Activated CD8-positive, alpha-beta memory T cell treated with anti-CD3 and anti-CD28 coated beads for 1 hour (primary cell): ENCODE measurements at places on chromosomes 5 and 9.

- DNase-seq, result no peak
Measured at GRCh38 chr9:134068744-134069479, 1.1 kb upstream of the BRD3 start.

DNA sequence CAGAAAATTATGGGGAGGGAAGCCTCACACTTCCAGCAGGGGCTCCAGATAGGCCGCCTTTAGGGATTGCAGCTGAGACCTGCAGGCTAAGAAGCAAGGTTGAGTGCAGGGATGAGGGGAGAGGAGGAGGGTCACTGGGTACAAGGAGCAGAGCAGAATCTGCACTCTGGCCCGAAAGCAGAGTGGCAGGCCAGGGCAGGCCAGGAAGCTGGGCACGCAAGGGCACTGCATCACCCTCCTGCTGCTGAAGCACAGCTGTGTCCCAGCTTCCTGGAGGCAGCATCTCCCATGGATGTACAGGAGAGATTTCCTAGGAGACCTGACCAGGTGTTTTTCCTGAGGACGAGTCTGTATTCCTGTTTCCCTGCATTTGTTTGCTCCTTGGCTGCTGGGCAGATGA is 92.1 kb downstream of the SYK start:
- no peak for DNase-seq

DNA sequence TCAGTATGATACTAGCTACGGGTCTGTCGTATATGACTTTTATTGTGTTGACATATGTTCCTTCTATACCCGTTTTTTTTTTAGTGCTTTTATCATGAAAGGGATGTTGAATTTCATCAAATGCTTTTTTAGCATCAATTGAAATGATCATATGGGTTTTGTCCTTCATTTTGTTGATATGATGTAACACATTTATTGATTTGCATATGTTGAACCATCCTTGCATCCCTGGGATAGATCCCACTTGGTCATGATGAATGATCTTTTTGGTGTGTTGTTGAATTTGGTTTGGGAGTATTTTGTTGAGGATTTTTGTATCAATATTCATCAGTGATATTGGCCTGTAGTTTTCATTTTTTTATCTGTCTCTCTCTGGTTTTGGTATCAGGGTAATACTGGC is 50.9 kb downstream of the OSMR start:
- no peak for DNase-seq

DNA sequence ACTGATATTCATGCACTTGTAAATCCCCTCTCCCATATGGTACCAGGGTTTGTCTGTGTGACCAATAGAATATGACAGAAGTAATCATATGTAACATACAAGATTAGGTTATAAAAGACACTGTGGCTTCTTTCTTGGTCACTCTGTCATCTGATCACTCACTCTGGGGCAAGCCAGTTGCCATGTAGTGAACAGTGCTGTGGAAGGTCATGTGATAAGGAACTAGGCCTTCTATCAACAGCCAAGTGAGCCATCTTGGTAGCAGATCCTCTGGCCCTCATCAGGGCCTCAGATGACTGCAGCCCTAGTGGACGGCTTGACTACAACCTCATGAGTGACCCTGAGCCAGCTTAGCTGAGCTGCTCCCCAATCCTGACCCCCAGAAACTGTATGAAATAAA is 30.0 kb upstream of the MATR3 start:
- no peak for DNase-seq

- no peak for DNase-seq
Measured at GRCh38 chr9:29861803-29862202, 2288.5 kb upstream of the C9orf72 start.

DNA sequence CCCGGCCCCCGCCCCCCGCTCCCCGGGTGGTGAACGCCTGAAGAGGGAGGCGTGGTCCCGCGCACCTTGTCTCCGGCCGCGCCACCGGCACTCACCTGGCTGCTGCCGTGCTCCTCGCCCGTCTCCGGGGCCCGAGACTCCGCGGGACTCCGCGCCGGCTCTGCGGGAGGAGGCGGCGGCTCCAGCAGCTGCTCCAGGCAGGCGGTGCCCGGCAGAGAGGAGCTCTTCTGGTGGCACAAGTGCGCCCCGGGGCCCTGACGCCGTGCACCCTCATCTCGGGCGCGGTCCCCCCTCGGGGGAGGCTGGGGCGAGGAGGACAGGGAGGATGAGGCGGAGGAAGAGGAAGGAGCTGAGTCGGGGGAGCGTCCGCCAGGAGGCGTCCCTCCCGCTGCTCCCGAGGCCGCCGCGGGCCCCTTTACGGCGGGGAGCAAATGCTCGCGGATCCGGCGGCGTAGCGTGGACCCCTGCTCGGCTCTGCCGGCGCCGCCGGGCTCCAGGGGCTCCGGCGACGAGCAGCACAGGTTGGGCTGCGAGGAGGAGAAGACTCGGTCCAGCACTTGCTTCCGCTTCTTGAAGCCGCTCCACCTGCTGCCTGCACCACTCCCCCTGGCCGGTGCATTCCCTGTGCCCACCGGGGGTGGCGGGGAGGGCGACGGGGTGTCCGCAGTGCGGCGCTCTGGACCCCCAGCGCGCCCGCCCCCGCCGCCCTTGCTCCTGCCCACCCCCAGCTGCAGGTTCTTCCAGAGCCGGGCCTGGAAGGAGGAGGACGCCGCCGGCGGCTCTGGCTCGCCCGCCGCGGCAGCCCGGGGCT is 928 bp downstream of the MCTP1 start:
- DNase-seq, result no peak

DNA sequence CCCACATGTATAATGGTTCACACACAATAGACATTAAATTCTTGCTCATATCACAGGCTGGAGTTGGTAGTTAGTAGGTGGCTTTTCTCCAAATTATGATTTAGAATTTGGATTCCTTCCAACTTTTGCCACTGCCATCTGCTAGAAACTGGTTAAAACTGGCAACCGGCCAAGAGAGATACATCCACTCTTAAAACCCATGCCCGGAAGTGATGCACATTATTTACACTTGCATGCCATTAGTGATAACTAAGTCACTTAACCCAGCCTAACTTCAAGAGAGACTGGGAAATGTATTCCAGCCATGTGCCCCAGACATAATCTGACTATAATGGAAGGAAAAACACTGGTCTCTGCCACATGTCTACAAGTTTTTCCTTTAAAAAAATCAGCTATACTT is 395.7 kb upstream of the SEMA6A start:
- no peak for DNase-seq

DNA sequence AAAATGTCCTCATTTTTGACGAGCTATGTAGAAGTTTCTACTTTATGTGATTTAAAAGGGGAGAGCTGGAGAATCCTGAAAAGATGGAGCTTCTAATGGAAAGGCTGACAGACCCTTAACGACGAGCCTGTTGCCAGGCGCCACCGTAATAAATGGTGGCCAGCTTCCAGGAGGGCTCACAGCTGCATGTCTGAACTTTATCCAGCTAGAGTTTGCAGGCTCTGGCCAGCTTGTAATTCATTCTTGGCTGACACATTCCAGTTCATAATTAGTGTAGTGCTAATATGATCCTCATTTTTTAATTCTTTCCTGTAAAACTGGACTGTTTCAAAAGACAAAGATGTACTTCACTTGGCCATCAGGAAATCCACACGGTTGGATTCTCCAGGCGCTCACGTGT is 246.7 kb downstream of the GAS1 start:
- DNase-seq, result no peak

DNA sequence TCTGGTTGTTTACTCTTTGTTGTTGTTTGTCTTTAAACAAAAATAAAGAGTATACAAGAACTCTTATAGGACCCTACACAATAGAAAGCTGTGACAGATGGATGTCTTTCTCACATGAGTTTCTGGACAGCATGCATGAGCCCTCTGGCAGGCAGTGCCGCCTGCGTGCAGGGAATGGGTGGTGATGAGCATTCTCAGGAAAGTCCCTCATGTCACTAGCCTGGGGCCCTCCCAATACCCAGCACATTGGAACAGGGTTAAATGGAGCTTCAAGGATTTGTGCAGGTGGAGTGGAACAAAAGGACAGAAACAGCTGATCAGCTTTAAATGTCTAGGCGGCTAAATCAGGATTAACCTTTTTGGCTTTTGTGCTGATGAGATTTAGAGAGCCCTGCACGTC is 181.0 kb upstream of the CD180 start:
- no peak for DNase-seq

DNA sequence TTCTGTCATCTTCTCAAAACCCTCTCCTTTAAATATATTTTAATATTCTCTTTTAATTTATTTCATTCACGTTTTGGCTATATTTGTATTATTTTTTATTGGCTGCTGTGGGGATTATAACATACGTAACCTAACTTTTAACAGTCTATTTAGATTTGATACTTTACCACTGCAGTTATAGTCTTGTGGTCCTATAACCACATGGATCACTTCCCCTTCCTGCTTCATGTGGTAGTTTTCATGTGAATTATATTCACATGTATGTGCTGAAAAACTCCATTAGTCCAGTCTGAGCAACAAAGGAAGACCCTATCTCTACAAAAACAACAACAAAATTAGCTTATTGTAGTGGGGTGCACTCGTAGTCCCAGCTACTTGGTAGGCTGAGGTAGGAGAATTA is 34.3 kb downstream of the CENPP start:
- DNase-seq, result no peak

DNA sequence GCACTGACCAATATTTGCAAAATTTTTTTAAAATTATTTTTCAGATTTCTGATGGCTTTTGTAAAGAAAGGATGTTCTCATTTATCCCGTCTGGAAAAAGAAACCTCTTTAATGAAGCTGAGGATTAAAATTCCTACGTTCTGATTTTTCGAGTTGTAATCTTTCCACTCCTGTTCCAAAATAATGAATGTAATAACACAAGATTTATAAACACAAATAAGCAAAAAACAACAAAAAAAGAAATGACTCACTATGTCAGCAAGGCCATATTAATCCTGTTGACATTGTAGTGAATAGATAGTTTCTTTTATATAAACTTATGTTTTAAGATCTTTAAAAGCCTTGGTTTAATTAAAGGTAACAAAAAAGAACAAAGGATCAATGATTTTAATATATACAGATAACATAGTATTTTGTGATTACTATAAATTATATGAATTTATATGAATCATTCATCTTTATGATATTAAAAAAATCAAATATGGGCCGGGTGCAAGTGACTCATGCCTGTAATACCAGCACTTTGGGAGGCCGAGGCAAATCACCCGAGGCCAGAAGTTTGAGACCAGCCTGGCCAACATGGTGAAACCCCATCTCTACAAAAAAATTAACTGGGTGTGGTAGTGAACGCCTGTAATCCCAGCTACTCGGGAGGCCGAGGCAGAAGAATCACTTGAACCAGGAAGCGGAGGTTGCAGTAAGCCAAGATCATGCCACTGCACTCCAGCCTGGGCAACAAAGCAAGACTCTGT is 336.6 kb upstream of the DAB2 start:
- no peak for DNase-seq

DNA sequence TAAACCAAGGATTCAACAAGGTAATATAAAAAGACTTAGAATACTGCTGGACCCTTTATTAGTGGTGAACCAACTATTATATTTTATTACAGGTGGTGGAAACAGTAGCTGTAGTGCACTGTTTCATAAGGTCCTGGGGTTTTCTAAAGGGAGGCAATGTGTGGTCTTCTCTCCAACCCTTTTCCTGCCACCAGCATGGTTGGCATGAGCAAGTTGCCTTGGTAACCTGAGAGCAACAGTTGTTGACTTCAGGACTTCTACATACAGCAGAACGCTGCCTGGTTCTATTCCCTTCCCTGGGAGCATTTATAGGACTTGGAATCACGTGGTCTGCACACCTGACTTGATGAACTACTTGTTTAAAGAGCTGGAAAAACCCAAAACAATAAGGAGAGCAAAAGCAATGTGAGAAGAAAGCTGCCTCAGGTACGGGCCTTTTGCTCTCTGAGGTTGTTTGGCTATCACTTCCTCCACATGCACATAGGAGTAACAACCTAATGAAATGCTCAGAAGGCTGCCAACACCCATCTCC is 81.1 kb upstream of the RAI14 start:
- no peak for DNase-seq

DNA sequence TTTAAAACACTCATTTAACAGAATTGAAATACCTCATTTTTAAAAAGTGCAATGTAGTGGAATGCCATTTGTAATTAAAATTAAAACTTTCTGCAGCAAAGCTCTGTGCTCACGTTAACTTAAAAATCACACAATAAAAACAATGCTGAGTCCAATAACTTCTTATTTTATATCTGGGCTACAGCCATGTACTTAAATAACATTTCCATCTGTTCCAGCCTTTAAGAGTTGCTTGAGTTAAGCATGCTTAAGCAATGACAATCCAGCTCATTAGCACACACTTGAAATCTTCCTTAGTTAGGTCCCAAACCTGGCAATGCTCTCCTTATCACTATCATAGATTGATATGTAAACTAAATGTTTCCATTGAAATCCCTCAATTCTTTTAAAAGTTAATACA is 132.3 kb upstream of the CDH12 start:
- no peak for DNase-seq

GRCh38 chr9:99109522-99109921 is 4.6 kb downstream of the TGFBR1 start:
- no peak for DNase-seq

DNA sequence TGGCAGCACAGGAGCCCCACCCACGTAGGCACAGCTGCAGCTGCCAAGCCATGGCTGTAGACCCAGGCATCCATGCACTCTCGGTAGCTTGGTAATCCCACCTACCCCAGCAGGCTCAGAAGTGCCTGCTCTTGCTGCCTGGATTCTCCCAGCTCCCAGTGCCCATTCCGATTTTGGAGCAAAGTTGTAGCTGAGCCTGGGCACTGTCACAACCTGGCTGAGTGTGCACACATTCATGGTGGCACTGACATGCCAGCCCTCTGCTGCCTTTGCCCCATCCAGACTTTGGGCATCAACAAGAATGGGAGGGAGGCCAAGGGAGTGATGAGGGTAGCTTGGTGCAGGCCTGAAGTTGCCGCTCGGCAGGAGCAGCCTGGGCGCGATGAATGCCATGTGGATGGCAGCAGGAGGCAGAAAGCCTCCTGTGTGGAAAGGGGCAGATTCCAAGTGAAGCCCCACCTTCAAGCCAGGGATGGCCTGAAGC is 936.6 kb upstream of the PTPRD start:
- no peak for DNase-seq

- DNase-seq, result no peak
Measured at GRCh38 chr5:13997514-13997913, 53.0 kb upstream of the DNAH5 start.

DNA sequence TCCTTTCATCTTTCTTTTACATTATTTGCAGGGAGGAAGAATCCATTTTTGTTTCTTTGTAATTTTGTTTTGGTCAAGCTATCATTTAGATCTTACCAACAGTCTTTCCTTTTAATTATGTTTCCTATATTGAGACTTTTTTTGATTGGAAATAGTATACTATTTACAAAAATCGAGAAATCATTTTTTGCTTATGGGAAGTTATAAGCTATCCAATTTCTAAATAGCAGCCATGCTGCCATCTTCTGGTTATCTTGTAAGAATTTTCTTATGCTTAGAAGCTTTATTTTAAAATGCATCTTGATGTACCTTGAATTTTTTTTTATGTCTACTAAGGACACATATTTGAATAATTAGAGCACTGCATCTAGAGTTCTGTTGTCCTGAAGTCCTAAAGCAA is 821.2 kb downstream of the PTPRD start:
- no peak for DNase-seq

GRCh38 chr5:34045023-34045422 is 2.0 kb upstream of the C1QTNF3 start:
- no peak for DNase-seq

GRCh38 chr5:112049738-112050137 is 292.7 kb upstream of the NREP start:
- no peak for DNase-seq

- no peak for DNase-seq
Measured at GRCh38 chr5:170429014-170429413, 39.8 kb upstream of the KCNMB1 start.

GRCh38 chr9:70580606-70581195 is 166.2 kb upstream of the KLF9 start:
- DNase-seq, result no peak

- no peak for DNase-seq
Measured at GRCh38 chr5:133842846-133843611, 125.4 kb downstream of the C5orf15 start.
